Activated CD4-positive, alpha-beta T cell treated with anti-CD3 and anti-CD28 coated beads for 4 hours (primary cell): ENCODE measurements at places on chromosomes 11 and 22.

DNA sequence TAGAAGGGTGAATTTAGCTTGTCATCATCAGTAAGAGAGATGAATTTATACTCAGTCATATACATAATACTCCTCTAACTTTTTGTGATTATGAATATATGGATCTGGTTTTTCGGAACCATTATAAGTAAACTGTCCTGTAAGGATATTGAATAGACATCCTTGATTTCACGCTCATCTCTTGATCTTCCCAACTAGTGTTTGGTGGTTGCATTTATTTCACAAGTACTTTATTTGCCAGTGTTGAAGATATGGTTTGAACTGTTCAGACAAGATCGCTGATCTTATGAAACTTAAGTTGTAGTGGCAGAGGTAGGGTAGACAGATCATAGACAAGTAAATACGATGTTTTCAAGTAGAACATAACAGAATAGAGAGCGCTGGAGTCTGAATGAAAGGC is 3.0 kb downstream of the FBXO7 start:
- no peak for DNase-seq

GRCh38 chr11:11239959-11240358 is 113.1 kb downstream of the CSNK2A3 start:
- DNase-seq: no peak

DNA sequence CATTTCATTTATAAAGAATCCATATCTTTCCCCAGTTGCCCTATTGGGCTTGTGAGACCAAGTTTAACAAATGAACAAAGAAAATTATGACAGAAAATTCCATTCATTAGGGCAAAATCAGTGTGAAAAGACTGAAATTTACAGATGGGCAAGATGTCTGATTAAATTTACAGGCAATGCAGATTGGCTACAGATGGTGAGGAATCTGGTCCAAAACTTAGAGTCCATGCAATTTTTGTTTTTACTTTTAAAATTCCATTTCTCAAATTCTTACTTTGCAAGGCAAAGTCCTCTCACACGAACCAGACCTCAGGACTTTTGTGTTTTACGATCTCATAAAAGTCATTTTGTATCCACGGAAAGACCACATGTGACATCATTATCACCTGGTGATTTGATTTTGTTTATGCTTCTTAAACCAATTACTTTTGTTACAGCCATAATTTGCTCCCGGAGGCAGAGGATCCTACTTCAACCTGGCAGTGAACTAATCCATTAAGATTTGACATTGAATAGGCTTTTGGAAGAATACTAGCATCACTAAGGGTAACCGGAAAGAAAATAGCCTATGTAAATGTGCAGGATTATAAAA is 843.7 kb upstream of the CHORDC1 start:
- DNase-seq: no peak

DNA sequence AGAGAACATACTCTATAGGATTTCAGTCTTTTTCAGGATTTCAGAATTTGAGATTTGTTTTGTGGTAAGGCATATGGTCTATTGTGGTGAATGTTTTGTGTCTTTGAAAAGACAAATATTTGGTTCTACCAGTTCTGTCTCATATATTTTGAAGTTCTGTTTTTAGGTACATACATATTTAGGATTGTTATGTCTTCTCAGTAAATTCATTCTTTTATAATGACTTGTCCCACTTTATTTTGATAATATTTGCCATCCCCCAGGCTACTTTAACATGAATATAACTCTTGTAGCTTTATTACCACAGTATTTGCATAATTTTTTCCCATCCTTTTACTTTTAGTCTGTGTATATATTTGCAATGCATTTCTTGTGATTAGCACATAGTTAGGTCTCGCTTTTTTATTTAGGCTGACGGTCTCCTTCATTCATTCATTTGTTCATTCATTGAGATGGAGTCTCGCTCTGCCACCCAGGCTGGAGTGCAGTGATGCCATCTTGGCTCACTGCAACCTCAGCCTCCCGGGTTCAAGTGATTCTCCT is 32.1 kb downstream of the MTMR3 start:
- DNase-seq: no peak

GRCh38 chr11:15645201-15645600 is 530.5 kb downstream of the INSC start:
- DNase-seq: no peak

DNA sequence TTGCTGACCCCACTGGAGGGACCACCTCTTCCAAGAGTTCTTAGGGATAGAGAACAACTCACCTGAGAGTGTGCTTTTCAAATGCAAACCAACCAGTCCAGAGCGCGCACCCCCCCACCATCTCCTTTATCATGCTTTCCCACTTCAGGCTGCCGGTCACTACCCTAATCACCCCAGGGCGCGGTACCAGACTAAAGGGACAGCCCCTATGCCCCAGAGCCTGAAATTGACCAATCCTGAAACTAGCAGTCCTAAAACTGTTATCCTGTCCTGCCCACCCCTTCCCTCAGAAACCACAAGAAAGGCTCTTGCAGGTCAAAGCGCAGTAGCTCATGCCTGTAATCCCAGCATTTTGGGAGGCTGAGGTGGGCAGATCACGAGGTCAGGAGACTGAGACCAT is 37.0 kb downstream of the NEAT1 start:
- DNase-seq: no peak
